ENCODE measurements at places on chromosomes 5 and 9. TPM values are rescaled to one million over a fixed set of nuclear protein-coding genes. Genes with fewer than 3 reads are reported as not detected.
A peak's percentile ranks its signal among the peaks of the same experiment; 100 is the strongest.

GRCh38 chr9:114798780-114799427 lies 6.9 kb downstream of the TNFSF15 start:
- no peak for DNase-seq
- no peaks in the 10 kb centered on the region for H3K4me1 ChIP-seq
- no peaks in the 10 kb centered on the region for H3K36me3 ChIP-seq
- no peak overlapping the region for H3K27ac ChIP-seq
- H3K27me3 ChIP-seq = no peaks in the 10 kb centered on the region

DNA sequence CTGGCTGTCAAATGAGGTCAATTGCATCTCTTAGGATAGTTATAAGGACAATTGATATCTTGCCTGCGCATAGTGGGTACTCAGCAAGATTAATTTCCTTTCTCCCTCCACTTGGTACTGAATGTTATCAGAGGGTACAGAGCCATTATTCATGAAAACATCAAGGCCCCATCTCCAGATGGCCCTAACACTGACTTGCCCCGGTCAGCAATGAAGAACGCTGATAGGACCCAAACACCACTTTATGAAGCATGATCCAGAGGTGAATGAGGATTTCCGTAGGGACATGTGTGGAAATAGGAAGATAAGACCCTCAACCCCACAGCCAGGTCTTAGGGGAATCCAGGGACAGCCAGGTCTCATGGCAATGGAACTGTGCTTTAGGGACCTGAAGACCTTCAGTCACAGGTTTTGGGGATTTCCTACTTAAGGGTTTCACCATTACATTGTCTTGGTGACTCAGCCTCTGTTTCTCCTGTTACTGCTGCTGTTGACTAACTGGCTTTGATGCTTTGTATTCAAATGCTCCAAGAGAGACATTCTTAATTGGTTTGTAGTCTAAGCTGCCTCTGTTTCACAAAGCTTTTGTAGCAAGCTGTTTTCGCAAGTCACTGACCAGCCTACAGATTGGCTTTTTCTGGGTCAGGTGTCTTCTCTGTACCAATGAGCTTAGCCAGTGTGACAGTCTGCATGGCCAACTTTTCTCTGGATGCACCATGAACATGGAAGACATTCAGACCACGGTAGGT lies 35.3 kb upstream of the IQGAP2 start:
- no peak for DNase-seq
- H3K27me3 ChIP-seq = no peaks in the 10 kb centered on the region
- H3K27ac ChIP-seq = no peak overlapping the region
- no peaks in the 10 kb centered on the region for H3K4me1 ChIP-seq
- H3K36me3 ChIP-seq = no peaks in the 10 kb centered on the region

PAPPA gene
- 0.23 TPM for polyA plus RNA-seq

DNA sequence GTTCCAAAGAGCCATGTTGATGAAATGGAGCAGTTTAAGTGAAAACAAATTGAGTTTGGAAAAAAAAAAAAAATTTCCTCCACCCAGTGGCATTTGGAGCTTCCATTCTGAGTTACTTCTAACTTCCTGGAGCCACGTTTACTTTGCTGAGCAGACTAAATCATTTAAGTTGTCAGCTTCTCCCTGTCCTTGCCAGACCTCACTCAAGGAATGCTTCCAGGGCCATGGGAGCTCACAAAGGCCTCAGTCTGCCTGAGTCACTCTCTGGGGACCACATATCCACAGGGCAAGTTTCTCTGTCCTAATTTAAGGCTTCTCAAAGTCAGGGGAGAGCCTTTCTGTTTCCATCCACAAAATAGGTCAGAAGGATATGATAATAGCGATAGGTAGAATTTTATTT lies 210.3 kb upstream of the TNC start:
- peak overlapping the region; percentile 24 for H3K27ac ChIP-seq
- H3K36me3 ChIP-seq = no peaks in the 10 kb centered on the region
- H3K4me3 ChIP-seq = no peak overlapping the region
- H3K4me1 ChIP-seq = peaks cover 21% of the 10 kb centered on the region
- peak; percentile 79 for DNase-seq

- no peak for DNase-seq
- H3K27me3 ChIP-seq = no peaks in the 10 kb centered on the region
- H3K36me3 ChIP-seq = no peaks in the 10 kb centered on the region
- no peaks in the 10 kb centered on the region for H3K4me1 ChIP-seq
- no peak overlapping the region for H3K27ac ChIP-seq
- no peak overlapping the region for H3K4me3 ChIP-seq
Measured at GRCh38 chr5:73776405-73776804, 150.4 kb downstream of the ARHGEF28 start.

- H3K27ac ChIP-seq = no peak overlapping the region
- no peaks in the 10 kb centered on the region for H3K27me3 ChIP-seq
- H3K4me1 ChIP-seq = no peaks in the 10 kb centered on the region
- H3K36me3 ChIP-seq = no peaks in the 10 kb centered on the region
- no peak for DNase-seq
Measured at GRCh38 chr9:105254226-105254625, 9.8 kb downstream of the SLC44A1 start.

DNA sequence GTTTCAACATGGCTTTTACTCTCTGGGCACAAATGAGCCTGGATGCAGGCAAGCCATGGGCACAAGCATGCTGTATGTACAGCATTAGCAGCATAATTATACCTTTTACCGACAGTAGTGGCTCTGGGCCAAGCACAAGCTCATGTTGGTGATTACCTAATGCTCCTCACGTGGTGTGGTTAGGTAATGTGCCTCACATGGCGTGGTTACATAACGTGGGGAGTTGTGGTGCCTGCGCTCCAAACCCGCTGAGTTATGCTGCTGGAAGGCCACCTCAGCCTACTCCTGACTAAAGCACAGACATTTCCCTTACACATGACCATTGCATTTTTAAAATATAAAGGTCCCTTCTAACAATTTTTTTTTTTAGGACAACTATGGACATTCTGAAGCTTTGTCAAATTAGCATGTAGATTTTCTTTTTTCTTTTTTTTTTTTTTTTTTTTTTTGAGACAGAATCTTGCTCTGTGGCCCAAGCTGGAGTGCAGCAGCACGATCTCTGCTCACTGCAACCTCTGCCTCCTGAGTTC lies 794.0 kb downstream of the EFNA5 start:
- H3K27me3 ChIP-seq = no peaks in the 10 kb centered on the region
- H3K27ac ChIP-seq = no peak overlapping the region
- H3K4me3 ChIP-seq = no peak overlapping the region
- DNase-seq = no peak
- H3K4me1 ChIP-seq = no peaks in the 10 kb centered on the region

DNA sequence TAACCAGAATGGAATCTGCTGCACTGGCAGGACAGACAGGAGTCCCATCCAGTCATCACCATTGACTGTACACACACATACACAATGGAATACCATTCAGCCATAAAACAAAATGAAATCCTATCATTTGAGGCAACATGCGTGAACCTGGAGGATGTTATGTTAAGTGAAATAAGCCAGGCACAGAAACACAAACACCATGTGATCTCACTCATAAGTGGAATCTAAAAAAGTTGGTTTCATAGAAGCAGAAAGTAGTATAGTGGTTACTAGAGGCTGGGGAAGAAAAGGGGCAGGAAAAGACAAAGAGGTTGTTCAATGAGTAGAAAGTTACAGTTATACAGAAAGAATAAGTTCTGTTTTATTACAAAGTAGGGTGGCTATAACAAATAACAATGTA lies 884.0 kb upstream of the ACO1 start:
- no peaks in the 10 kb centered on the region for H3K4me1 ChIP-seq
- no peaks in the 10 kb centered on the region for H3K36me3 ChIP-seq
- no peaks in the 10 kb centered on the region for H3K27me3 ChIP-seq
- no peak for DNase-seq
- no peak overlapping the region for H3K4me3 ChIP-seq

SLC46A2 gene
- polyA plus RNA-seq = not detected

HAND1 gene
- polyA plus RNA-seq = not detected

ARL14EPL gene
- polyA plus RNA-seq = not detected

- DNase-seq = no peak
- H3K4me3 ChIP-seq = no peak overlapping the region
- no peaks in the 10 kb centered on the region for H3K27me3 ChIP-seq
- H3K4me1 ChIP-seq = no peaks in the 10 kb centered on the region
- no peaks in the 10 kb centered on the region for H3K36me3 ChIP-seq
Measured at GRCh38 chr9:6441269-6441668, 28.3 kb downstream of the UHRF2 start.

GRCh38 chr9:97910357-97910756 lies 11.9 kb downstream of the TRMO start:
- peaks cover 11% of the 10 kb centered on the region for H3K4me1 ChIP-seq
- no peak for DNase-seq
- H3K27me3 ChIP-seq = no peaks in the 10 kb centered on the region
- no peak overlapping the region for H3K27ac ChIP-seq
- peaks cover 36% of the 10 kb centered on the region for H3K36me3 ChIP-seq

DNA sequence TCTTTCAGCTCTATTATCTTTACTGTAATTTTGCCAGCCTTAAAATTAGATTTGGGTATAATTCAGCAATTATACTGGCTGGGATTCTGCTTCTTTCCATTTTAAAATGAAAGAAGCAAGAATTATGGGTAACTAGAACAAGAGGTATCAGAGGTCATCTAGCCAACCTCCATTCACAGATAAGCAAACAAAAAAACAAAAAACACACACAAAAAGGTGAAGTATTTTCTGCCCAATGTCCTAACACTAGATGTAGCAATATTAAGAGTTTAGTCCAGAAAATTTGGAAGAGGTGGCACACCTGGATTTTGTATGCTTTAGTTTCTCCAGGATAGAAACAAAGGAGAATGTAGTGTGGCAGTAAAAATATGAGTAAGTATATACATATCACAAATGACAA lies 68.1 kb upstream of the ANXA1 start:
- no peaks in the 10 kb centered on the region for H3K36me3 ChIP-seq
- no peaks in the 10 kb centered on the region for H3K4me1 ChIP-seq
- H3K27me3 ChIP-seq = no peaks in the 10 kb centered on the region
- no peak for DNase-seq
- no peak overlapping the region for H3K4me3 ChIP-seq

GRCh38 chr5:158701406-158702177 lies 398.1 kb downstream of the EBF1 start:
- H3K27ac ChIP-seq = no peak overlapping the region
- H3K4me3 ChIP-seq = no peak overlapping the region
- no peaks in the 10 kb centered on the region for H3K4me1 ChIP-seq
- H3K27me3 ChIP-seq = no peaks in the 10 kb centered on the region
- no peaks in the 10 kb centered on the region for H3K36me3 ChIP-seq
- DNase-seq = no peak

ANKRD34B gene
- polyA plus RNA-seq = not detected

F2RL2 gene
- 0.60 TPM for polyA plus RNA-seq

GRCh38 chr5:6583049-6583880 lies 49.6 kb downstream of the NSUN2 start:
- no peaks in the 10 kb centered on the region for H3K27me3 ChIP-seq
- peak overlapping the region; percentile 55 for H3K4me3 ChIP-seq
- peaks cover 11% of the 10 kb centered on the region for H3K4me1 ChIP-seq

DNA sequence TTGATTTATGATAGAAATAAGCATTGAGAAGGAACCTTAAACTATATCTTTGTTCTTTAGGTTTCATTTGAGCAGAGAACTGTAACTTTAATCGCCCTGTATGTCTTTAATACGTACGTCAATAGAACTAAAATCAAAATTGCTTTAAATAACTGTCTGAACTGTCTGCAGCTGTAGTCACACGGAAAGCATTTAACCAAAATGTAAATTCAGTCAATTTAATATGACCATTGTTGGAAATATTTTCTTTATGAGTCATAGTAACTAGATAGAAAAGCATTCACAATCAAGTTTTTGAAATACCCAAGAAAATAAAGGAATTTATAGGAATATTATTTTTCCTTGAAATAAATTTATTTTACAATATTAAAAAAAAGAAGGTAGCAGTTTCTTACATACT lies 157.1 kb upstream of the CDH6 start:
- DNase-seq = no peak
- H3K4me3 ChIP-seq = no peak overlapping the region
- no peaks in the 10 kb centered on the region for H3K27me3 ChIP-seq
- no peaks in the 10 kb centered on the region for H3K36me3 ChIP-seq
- no peak overlapping the region for H3K27ac ChIP-seq

DNA sequence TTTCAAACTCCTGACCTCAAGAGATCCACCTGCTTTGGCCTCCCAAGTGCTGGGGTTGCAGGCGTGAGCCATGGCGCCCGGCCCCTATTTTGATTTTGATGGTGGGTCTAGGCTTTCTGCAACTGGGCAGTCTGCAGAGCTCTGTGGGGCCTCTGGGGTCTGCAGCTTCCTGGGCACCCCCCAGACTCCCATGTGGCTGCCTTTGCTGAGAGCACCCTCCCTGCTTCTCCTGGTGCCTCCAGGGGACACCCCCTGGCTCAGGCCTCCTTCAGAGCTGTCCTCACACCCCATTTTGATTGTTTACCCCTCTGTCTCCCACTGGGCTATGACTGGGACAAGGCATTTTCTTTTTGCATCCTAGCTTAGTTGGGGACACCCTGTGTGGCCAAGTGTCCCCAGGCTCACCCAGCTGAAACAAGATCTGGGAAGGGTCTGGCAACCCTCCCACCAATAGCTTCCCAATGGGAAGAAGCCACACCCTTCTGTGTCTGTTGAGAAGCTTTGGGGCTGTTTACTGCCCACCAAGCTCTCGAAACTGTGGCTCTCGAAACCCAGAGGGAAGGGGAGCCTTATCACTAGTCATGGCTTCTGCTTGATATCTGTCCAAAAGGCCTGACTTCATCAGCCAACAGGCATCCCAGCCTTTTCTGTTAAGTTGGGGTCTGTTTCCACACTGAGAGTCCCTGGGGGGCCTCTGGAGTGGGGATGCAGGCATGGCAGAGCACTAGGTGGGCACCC lies 204.4 kb upstream of the IER5L start:
- peak overlapping the region; percentile 61 for H3K4me3 ChIP-seq
- no peaks in the 10 kb centered on the region for H3K27me3 ChIP-seq
- peaks cover 18% of the 10 kb centered on the region for H3K4me1 ChIP-seq
- DNase-seq = peak; percentile 72

- H3K27ac ChIP-seq = no peak overlapping the region
- peaks cover 15% of the 10 kb centered on the region for H3K4me1 ChIP-seq
- no peaks in the 10 kb centered on the region for H3K27me3 ChIP-seq
- H3K4me3 ChIP-seq = no peak overlapping the region
Measured at GRCh38 chr5:130141659-130142320, 237.5 kb downstream of the CHSY3 start.

GRCh38 chr5:157350939-157351801 lies 85.2 kb downstream of the CYFIP2 start:
- H3K4me1 ChIP-seq = peaks cover 16% of the 10 kb centered on the region
- H3K27me3 ChIP-seq = no peaks in the 10 kb centered on the region
- H3K36me3 ChIP-seq = no peaks in the 10 kb centered on the region
- H3K4me3 ChIP-seq = no peak overlapping the region

DNA sequence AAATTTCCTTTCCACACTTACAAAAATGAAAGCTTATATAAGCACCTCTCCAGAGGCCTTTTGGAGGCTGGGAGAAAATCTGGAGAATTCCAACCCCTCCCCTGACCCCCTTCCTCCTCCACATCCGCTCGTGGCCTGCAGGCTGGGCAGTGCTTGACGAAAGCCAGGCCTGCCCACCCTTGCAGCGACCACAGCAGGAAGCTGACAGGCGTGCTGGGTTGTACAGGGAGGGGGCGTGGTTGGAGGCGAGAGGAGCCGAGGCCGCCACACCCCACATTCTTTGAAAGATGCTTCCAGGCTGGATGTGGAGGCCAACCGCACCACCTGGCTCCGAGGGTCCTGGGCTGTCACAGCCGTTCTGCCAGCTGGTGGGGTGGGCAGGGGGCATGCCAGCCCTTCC lies 47.8 kb upstream of the IER5L start:
- H3K27me3 ChIP-seq = no peaks in the 10 kb centered on the region
- no peaks in the 10 kb centered on the region for H3K36me3 ChIP-seq
- DNase-seq = peak; percentile 90
- peak overlapping the region; percentile 59 for H3K27ac ChIP-seq
- H3K4me1 ChIP-seq = no peaks in the 10 kb centered on the region

GRCh38 chr9:32589083-32589723 lies 16.2 kb upstream of the NDUFB6 start:
- no peaks in the 10 kb centered on the region for H3K4me1 ChIP-seq
- DNase-seq = no peak
- H3K36me3 ChIP-seq = no peaks in the 10 kb centered on the region
- no peak overlapping the region for H3K27ac ChIP-seq
